Prostate gland (tissue), 2 donors: ENCODE measurements at places on chromosomes 16 and 17.

GRCh38 chr16:17481736-17482135, 11.0 kb upstream of the XYLT1 start:
- DNase-seq: no peak

- DNase-seq: no peak
Observed at GRCh38 chr17:49725452-49726130, 17.8 kb upstream of the SLC35B1 start.

DNA sequence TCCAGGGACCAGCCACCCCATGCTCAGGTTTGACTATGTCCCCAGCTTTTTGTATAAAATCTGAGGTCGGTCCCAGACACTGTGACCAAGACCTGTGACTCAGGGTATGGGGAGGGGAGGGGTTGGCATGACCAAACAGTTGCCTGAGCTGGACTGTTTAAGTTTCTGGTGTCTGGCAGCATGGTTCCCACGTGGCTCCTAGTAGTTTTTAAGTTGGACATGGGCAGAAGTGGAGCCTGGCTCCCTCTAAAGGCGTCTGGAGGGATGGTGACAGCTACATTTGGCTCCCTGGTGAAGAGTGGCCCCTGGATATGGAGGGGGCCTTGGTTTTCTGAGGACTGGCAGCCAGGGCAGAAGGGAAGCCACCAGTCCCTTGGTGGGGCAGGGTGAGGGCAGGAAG, 7.9 kb downstream of the SMCR8 start:
- no peak for DNase-seq

DNA sequence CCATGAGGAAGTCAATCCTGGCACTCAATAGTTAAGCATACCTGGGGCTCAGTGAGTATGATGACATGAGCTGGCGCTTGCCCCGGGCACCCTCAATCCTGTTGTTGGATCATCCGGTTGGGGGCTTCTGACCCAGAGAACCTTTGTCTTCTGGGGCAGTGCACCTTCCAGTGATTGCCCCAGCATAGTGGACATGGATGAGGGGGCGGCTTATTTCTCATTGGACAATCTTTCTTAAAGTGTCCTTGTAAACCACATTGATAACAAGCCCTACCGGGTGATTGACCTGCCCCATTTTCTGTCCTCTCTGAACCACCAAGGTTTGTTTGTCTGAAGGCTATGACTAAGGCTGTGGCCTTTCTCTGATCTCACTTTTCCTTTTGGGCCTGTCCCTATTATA, 18.2 kb downstream of the IGSF6 start:
- no peak for DNase-seq

DNA sequence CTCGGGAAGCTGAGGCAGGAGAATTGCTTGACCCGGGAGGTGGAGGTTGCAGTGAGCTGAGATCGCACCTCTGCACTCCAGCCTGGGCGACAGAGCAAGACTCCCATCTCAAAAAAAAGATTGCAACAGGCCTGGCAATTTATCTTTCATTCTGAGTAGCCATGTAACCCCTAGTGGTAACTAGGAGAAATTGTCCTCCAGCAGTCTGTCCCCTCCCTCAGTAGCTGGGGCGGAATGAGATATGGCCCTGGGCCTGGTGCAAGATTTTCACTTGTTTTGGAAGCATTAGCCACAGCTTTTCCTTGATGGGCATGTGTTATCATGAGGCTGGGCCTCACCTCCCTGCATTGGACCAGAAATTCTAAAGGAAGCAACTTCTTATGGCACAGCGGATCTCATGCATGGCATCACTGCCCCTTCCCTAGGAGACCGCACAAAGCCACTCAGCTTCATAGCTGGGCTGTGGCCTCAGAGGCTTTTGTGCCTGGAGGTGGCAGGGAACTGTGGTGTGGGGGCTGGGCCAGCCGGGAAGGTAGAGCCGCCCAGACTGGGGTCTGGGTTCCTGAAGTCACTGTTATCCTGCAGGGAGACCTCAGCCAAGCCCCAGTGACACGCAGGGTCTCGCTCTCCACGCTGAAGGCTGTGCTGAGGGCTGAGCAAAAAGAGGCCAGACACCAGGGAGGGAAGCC, 13.4 kb downstream of the NATD1 start:
- no peak for DNase-seq

GRCh38 chr17:43578404-43578698, 32.2 kb upstream of the ETV4 start:
- DNase-seq: no peak

DNA sequence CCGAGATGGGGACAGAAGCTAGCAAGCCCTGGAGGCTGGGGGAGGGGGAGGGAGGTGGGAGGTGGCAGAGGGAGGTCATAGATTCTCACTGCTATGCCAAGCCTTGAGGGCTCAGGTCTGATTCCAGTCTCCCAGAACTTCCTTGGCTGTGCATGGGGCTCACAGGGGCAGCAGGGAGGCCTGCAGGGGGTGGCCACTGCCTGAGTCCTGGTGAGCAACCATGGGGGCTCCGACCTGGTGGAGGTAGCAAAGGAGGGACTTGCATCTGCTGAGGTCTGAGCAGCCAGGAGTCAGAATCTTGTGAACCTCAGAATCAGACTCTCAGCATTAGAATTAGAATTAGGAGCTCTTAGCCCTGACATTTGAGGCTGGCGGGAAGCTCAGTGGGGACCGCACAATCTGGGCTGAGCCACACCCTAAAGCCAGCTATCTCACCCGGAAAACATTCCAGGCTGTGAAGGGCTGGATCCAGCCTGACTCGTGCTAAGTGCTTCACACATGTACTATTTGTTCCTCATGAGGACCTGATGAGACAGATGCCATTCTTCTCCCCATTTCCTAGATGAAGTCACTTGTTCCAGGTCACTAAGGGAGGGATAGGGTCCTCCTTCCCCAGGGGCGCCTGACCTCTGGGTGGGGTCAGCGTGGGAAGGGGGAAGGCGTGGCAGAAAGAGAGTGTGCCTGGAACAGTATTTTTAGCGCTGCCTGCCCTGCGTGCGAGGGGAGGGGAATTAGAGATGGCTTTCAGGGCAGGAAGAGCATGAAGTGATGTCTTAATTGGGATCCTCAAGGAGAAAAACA, 17.3 kb upstream of the KCNJ12 start:
- no peak for DNase-seq

DNA sequence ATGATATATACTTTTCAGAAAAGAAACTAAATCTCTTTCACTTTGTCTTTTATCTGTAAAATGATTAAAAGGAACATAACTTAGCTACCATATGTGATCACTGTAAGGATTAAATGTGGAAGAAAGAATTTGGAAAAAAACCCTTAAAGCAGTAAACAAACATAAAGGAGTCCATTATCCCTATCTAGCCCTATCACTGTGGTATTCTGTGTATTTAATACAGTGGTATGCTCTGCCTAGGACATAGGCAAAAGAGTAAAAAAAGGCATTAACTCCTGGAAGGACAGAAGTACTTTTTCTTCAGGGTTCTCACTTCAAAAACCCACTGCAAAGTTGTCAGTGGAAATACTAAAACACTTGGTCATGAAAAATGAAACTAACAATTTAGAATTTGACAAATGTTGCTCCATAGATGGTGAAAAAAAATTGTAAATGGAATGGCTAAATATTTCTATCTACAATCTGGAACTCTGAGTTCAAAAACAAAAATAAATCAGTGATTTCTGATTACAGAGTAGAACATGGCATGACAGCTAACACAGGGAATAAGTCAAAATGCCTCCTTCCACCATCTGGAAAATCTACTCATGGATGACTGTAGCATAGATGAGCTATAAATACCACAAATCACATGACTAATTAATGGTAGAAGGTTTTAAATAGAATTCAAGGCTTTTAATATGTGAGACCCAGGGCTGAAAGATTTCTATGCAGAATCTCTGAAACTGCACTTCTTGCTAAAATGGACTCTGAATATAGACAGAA, 140.1 kb downstream of the ITFG1 start:
- DNase-seq: no peak

- DNase-seq: no peak
Observed at GRCh38 chr16:77409311-77409710, 25.5 kb downstream of the ADAMTS18 start.

GRCh38 chr17:47735536-47736011, 2.5 kb downstream of the TBX21 start:
- no peak for DNase-seq

- no peak for DNase-seq
Observed at GRCh38 chr17:12867726-12868125, 78.4 kb downstream of the ARHGAP44 start.

GRCh38 chr16:57083485-57084126, 8.8 kb upstream of the CPNE2 start:
- DNase-seq: no peak

- DNase-seq: no peak
Observed at GRCh38 chr17:80837711-80838110, 153.9 kb upstream of the CHMP6 start.
